ENCODE measurements at places on chromosomes 12 and 14.

DNA sequence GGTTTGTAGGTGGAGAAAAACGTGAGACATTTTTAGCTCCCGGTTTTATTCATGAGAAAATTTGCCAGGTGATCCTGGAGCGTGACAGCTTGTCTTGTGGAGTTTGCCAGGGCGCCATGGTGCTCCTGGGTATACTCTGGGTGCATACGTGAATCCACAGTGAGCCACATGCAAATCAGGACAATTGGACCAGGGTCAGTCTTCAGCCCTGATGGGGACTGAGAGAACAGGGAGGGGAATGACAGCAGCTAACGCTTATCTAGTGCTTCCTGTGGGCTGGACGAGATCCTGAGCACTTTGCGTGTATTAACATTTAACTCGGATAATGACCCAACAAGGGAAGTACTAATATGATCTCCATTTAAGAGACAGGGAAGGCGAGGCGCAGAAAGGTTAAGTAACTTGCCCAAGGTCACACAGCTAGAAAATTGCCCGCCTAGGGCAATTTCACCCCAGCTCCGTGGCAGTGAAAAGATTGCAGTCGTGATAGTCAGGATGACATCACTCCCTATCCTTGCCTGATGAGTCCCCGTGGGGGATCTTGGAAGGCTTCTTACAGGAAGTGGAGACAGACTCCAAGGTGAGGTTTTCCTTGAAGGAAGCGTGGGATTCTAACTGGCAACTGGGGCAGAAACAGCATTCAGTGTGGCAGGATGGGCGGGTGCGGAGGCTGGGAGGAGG is 118.4 kb upstream of the NCOR2 start:
- peak; percentile 68 for DNase-seq

- peak; percentile 89 for DNase-seq
Observed at GRCh38 chr14:50943943-50944646, at the start of gene PYGL. PYGL (minus strand) TSS chr14:50944483; CDS start chr14:50944403, 80 bp downstream.

GRCh38 chr12:115308918-115309317 is 624.9 kb upstream of the TBX3 start:
- no peak for DNase-seq

GRCh38 chr14:95664546-95664945 is 21.7 kb upstream of the TCL1B start:
- no peak for DNase-seq

GRCh38 chr14:29062466-29062865 is 295.9 kb downstream of the FOXG1 start:
- DNase-seq: no peak

- peak; percentile 83 for DNase-seq
Observed at GRCh38 chr12:122421821-122422729, at the start of gene CLIP1. CLIP1 (minus strand) TSS chr12:122422669; CDS start chr12:122380452, 42,217 bp downstream.

DNA sequence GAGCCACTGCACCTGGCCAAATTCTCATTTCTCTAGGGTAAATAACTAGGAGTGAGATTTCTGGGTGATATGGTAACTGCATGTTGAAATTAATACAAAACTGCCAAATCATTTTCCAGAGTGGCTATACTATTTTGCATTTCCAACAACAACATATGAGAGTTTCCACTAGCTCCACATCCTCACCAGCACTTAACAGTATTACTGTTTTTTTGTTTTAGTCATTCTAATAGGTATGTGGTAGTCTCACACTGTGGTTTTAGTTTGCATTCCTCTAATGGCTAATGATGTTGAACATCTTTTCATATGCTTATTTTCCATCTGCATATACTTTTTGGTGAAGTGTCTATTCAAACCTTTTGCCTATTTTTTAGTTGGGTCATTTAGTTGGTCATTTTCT is 5.8 kb upstream of the ZFP36L1 start:
- no peak for DNase-seq

DNA sequence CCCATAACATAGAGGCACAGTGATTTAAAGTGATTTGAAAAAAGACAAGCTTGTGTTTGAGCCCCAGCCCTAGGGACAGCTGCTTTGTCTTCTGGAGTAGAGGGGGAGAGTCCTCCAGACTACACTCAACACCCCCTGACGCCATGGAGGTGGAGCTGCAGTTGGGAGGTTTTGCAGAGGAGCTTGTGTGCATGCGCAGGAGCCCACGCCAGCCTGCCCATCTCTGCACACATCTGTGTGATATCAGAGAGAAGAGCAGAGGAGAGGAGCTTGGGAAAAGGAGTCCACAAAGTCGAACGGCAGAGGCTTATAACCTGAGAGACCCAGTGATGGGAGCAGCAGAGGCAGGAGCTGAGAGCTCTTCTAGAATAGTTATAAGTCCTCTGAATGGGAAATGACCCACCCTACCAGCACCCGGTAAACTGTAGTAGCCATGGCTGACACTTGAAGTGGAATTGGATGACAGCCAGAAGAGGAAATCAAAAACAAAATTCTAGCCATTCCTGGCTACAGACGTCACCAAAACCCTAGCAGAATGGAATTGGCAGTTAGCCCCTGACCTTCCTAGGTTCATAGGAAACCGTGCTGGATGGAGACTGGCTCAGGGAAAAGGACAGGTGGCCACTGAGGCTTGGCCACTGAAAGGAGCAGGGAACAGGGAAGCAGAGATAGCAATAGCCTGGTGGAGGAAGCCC is 185.1 kb upstream of the VASH1 start:
- no peak for DNase-seq

DNA sequence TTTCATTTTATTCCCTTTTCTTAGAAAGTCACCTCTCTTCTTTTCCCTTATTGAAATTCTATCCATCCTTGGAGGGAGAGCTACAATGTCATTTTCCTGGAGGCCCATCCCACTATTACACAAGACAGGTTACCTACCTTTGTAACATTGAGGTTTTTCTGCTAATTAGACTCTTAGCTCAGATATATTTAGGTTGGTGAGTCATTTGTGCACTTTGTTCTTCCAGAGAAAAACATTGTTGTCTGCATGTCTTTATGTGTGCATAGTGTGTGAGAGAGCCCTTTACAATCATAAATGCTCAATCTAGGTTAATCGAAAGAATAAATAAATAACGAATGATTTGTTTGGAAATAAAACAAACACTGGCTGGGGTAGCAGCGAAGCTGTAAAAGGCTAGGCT is 191.8 kb downstream of the DACT1 start:
- DNase-seq: no peak

DNA sequence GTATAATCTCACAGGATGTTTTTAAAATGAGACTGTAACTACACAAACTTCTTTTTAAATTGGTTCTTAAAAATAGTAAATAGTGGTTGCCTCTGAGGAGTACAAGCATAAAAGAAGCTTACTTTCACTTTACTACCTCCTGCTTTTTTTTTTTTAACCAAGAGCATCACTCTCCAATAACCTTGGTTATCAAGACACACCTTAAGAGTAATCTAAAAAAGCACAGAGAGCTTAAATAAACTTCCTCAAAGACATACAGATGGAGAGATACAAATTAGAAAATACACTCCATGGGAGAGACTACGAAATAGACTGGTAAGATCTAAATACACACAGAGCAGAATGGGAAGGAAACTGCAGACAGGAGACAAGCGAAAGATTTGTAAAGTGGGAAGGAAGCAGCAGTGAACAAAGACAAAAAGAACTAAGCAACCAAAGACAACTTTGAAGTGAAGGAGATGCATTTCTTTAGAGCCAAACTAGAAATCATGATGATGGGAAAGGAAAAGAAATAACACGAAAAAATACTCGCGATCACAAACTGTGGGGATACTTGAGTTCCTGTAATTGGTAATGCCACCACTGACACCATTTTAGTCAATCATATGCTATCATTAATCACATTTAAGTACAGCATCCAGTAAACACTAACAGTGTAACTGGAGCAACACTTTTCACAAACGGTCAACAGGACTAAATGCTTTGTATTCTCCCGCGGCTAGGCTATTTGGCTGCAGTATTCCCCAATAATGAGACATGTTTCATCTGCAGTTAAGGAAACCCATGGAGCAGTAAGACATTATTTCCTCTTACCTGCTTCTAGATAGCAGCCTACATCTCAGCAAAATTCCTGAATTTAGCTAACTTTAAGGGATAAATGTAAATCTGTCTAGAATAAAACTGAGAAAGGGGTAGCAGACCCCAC is 8.2 kb downstream of the SINHCAF start:
- no peak for DNase-seq

- DNase-seq: no peak
Observed at GRCh38 chr14:23009483-23009938, 432 bp downstream of the C14orf93 start.

DNA sequence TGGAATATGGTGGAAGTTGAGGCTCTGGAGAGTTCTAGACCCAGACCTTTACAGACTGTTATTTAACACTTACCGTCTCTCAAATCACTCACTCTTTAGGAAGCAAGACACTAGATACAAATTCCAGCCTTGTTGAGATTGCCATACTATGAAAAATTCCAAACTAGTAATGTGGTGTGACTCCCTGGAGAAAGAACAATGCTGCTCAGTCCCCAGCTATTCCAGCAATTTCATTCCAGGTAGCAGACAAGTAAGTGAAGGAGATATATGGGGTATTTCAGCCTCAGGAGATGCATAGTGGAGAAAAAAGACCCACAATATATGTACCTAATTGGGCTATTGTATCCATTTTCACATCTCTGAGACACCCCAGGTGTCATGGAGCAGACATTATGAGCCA is 678.9 kb upstream of the LMO3 start:
- no peak for DNase-seq

GRCh38 chr12:20459920-20460319 is 91.6 kb downstream of the PDE3A start:
- no peak for DNase-seq

GRCh38 chr12:91778938-91779400 is 366.7 kb downstream of the BTG1 start:
- DNase-seq: peak; percentile 79

GRCh38 chr14:85234156-85235025 is 295.6 kb upstream of the FLRT2 start:
- no peak for DNase-seq

DNA sequence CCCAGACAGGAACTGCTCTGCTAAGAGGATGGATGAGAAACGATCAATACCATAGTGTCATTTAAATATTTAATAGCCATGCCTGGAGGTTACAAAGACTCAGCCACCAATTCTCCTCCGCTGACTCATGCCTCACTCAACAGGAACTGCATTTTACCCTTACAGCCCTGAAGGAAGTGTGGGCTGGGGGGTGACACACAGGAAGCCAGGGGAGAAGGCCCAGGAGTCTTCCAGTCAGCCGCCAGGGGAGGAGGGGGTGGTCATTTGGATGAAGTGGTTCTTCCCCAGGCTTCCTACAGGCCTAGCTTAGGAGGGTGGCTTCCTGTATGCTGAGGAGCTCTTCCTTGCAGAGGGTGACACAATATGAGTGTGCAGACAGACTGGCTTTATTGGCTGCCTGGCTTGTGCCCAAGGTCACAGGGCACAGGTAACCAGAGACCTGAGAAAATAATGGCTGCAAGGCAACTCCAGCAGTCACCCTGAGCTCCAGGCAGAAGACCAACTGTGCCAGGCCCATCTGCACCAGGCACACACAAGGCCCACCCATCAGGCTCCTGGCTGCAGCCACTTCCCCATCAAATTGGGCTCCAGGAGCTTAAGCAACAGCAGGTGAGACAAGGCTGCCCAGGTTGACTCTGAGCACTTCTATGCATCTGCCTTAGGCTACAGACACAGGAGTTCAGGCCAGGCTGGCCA is 30.6 kb upstream of the RPLP0 start:
- peak; percentile 94 for DNase-seq

DNA sequence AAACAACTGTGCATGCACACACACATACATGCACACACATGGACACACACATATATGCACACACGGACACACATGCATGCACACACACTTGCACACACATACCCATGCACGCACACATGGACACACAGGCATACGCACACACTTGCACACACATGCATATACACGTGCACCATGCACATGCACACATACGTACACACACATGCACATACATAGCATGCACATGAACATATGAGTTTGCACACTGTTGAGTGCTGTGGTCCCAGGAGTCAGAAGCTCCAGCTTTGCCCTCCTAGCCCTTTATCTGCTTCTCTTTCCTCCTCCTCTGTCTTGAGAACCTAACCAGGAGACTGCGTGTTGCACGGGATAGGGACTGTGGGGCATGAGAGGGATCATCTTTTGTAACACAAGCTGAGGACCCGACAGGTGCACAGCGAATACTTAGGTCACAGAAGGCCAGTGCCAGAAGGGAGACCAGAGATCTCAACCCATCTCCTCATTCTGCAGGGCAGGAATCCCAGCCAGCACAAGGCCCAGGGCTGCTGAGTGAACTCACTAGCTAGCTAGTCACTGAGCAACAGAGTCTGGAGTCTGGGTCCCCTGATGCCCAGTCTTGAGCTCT is 3.5 kb upstream of the LRTM2 start:
- DNase-seq: no peak
